ENCODE measurements at places on chromosomes 1 and 21. TPM values are rescaled to one million over a fixed set of nuclear protein-coding genes. Genes with fewer than 3 reads are reported as not detected.

The ZNF593OS gene
- not detected for total RNA-seq

The SLC16A4 gene
- total RNA-seq, result 38.2 TPM

The OPRD1 gene
- total RNA-seq, result not detected

The DMBX1 gene
- not detected for total RNA-seq

The CYP2J2 gene
- total RNA-seq, result 20.8 TPM

The RASAL2 gene
- 21.3 TPM for total RNA-seq

The ADAM30 gene
- total RNA-seq, result not detected

The MAP3K21 gene
- 0.05 TPM for total RNA-seq

The OR6K3 gene
- not detected for total RNA-seq

The CBR3 gene
- total RNA-seq, result 3.2 TPM

The AK5 gene
- total RNA-seq, result 77.7 TPM

The DDAH1 gene
- 18.1 TPM for total RNA-seq

The GCSAML gene
- not detected for total RNA-seq

The FCMR gene
- total RNA-seq, result not detected

All from myocyte (in vitro differentiated cells).